A549 treated with Mapracorat at 1 μM for 4 hours (cell line): ENCODE measurements at places on chromosomes 5 and 9. TPM values are rescaled to one million over a fixed set of nuclear protein-coding genes. Genes with fewer than 3 reads are reported as not detected.

MARVELD2 gene
- 2.2 to 3.0 TPM (median 2.5 TPM) in 5 replicates for total RNA-seq

GNA14 gene
- total RNA-seq: not detected in 5 replicates

PCDHA9 gene
- total RNA-seq: 0.02 TPM in 1 of 5 replicates, not detected in the others

SPEF2 gene
- total RNA-seq: 1.7 to 3.4 TPM (median 2.3 TPM) in 5 replicates

FOXI1 gene
- total RNA-seq: not detected in 5 replicates

ZNF883 gene
- total RNA-seq: 0.78 to 0.99 TPM (median 0.84 TPM) in 5 replicates

PTPRD gene
- 0.07 to 0.44 TPM (median 0.36 TPM) in 5 replicates for total RNA-seq

ENTREP1 gene
- 0.50 to 0.88 TPM (median 0.60 TPM) in 5 replicates for total RNA-seq

LCN1 gene
- not detected in 5 replicates for total RNA-seq

DOLPP1 gene
- total RNA-seq: 17.5 to 20.2 TPM (median 17.7 TPM) in 5 replicates

C8G gene
- total RNA-seq: 0.42 to 3.2 TPM (median 0.76 TPM) in 5 replicates

PCDHA5 gene
- total RNA-seq: 0.64 to 0.87 TPM (median 0.77 TPM) in 5 replicates

TESK1 gene
- total RNA-seq: 25.8 to 30.3 TPM (median 29.8 TPM) in 5 replicates

NINJ1 gene
- 71.1 to 98.5 TPM (median 82.0 TPM) in 5 replicates for total RNA-seq

LEAP2 gene
- 0.46 to 1.4 TPM (median 0.90 TPM) in 5 replicates for total RNA-seq

TMEM215 gene
- total RNA-seq: 0.04 TPM in 1 of 5 replicates, not detected in the others

STPG3 gene
- not detected in 5 replicates for total RNA-seq

PIP5K1B gene
- not detected in 5 replicates for total RNA-seq

GABRA1 gene
- not detected in 5 replicates for total RNA-seq

THBS4 gene
- total RNA-seq: 0.04 to 0.17 TPM (median 0.13 TPM) in 4 of 5 replicates, not detected in the other

SPATA31C2 gene
- total RNA-seq: not detected in 5 replicates

FBP1 gene
- total RNA-seq: 0.13 TPM in 1 of 5 replicates, not detected in the others

CENPK gene
- total RNA-seq: 28.5 to 35.4 TPM (median 30.9 TPM) in 5 replicates

PCDHGA11 gene
- 0.04 to 0.06 TPM (median 0.05 TPM) in 3 of 5 replicates, not detected in the others for total RNA-seq

SAXO1 gene
- not detected in 5 replicates for total RNA-seq

TNC gene
- total RNA-seq: 0.43 to 1.2 TPM (median 0.69 TPM) in 5 replicates

GM2A gene
- total RNA-seq: 16.1 to 18.1 TPM (median 17.1 TPM) in 5 replicates

LPAR1 gene
- total RNA-seq: 19.9 to 22.0 TPM (median 21.4 TPM) in 5 replicates

ADAMTSL2 gene
- total RNA-seq: not detected in 5 replicates

DNM1 gene
- 77.9 to 94.3 TPM (median 86.7 TPM) in 5 replicates for total RNA-seq

FOXD1 gene
- 12.2 to 20.7 TPM (median 19.0 TPM) in 5 replicates for total RNA-seq

CCL21 gene
- total RNA-seq: not detected in 5 replicates

COX7C gene
- total RNA-seq: 572 to 816 TPM (median 617 TPM) in 5 replicates

ZNF483 gene
- total RNA-seq: 0.37 to 1.2 TPM (median 0.58 TPM) in 5 replicates

PCDHA1 gene
- 0.06 to 0.23 TPM (median 0.14 TPM) in 5 replicates for total RNA-seq

CCDC107 gene
- 25.1 to 32.0 TPM (median 29.7 TPM) in 5 replicates for total RNA-seq

UTP15 gene
- 18.6 to 20.7 TPM (median 19.6 TPM) in 5 replicates for total RNA-seq

ST8SIA4 gene
- total RNA-seq: 0.20 to 0.38 TPM (median 0.29 TPM) in 5 replicates

LRRC70 gene
- 0.12 to 0.31 TPM (median 0.30 TPM) in 3 of 5 replicates, not detected in the others for total RNA-seq

ITGA2 gene
- total RNA-seq: 10.4 to 15.2 TPM (median 13.6 TPM) in 5 replicates

PDE6A gene
- total RNA-seq: 0.20 to 0.43 TPM (median 0.25 TPM) in 5 replicates

SLC25A2 gene
- not detected in 5 replicates for total RNA-seq

DRD1 gene
- total RNA-seq: 0.08 to 0.18 TPM (median 0.15 TPM) in 5 replicates

DPYSL3 gene
- 18.9 to 20.6 TPM (median 20.2 TPM) in 5 replicates for total RNA-seq

PLEKHG4B gene
- total RNA-seq: 0.88 to 1.7 TPM (median 1.4 TPM) in 5 replicates

IL12B gene
- 0.06 to 0.14 TPM (median 0.08 TPM) in 3 of 5 replicates, not detected in the others for total RNA-seq

TSLP gene
- total RNA-seq: not detected in 5 replicates

KIF27 gene
- total RNA-seq: 0.95 to 1.3 TPM (median 1.0 TPM) in 5 replicates

GLRA1 gene
- total RNA-seq: not detected in 5 replicates
